ENCODE measurements at places on chromosomes 4 and X. TPM values are rescaled to one million over a fixed set of nuclear protein-coding genes. Genes with fewer than 3 reads are reported as not detected.

DNA sequence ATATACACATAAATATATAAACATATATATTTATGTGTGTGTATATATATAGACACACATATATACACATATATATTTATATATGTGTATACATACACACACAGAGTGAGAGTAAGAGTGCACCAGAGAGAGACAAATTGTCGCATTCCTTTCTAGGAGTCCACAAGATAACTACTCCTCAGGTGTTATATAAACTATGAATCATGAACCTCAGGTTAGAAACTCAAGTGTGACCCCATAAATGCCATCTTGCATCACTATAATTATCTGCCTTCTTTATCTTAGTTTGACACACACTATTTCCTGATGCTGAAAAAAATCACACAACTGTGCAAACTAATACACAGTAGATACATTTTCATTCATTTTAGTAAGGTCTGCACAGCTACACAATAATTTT is 135.2 kb downstream of the PPARGC1A start:
- no peaks in the 10 kb centered on the region for H3K36me3 ChIP-seq
- DNase-seq = no peak
- no peak overlapping the region for H3K27ac ChIP-seq
- no peaks in the 10 kb centered on the region for H3K4me1 ChIP-seq
- no peaks in the 10 kb centered on the region for H3K27me3 ChIP-seq

- no peak for DNase-seq
- no peak overlapping the region for H3K4me3 ChIP-seq
- H3K4me1 ChIP-seq = no peaks in the 10 kb centered on the region
- H3K27me3 ChIP-seq = no peaks in the 10 kb centered on the region
- no peak overlapping the region for H3K27ac ChIP-seq
These were observed 29.3 kb downstream of the SH3RF1 start for GRCh38 chr4:169241464-169241863.

- no peaks in the 10 kb centered on the region for H3K4me1 ChIP-seq
- H3K27me3 ChIP-seq = no peaks in the 10 kb centered on the region
- no peaks in the 10 kb centered on the region for H3K36me3 ChIP-seq
- H3K4me3 ChIP-seq = no peak overlapping the region
These were observed 51.0 kb upstream of the NHSL2 start for GRCh38 chrX:71859637-71860036.

The AFM gene
- total RNA-seq = not detected

The TCEAL9 gene
- total RNA-seq = 2.4 TPM

GRCh38 chr4:38495446-38495845 is 168.6 kb upstream of the KLF3 start:
- no peak for DNase-seq
- no peak overlapping the region for H3K4me3 ChIP-seq
- peaks cover 24% of the 10 kb centered on the region for H3K4me1 ChIP-seq
- no peaks in the 10 kb centered on the region for H3K36me3 ChIP-seq
- no peak overlapping the region for H3K27ac ChIP-seq

DNA sequence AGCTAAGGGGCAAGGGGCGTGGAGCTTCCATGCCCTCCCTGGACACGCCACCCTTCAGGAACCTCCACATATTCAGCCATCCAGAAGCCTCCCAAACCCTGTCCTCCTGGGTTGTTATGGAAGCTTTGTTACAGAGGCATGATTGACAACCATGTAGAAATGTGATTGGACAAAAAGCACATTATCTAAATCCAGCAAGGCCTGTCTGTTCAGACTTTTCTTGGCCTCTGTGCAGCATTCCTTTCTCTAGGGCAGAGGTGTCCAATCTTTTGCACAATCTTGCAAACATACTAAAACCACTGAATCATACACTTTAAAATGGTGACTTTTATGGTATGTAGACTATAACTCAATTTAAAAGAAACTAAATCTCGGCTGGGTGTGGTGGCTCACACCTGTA is 12.7 kb downstream of the STEEP1 start:
- H3K27me3 ChIP-seq = no peaks in the 10 kb centered on the region
- DNase-seq = no peak
- no peak overlapping the region for H3K27ac ChIP-seq
- H3K4me3 ChIP-seq = no peak overlapping the region

The TRMT10A gene
- total RNA-seq = 5.4 TPM

The ABCG2 gene
- 0.61 TPM for total RNA-seq

DNA sequence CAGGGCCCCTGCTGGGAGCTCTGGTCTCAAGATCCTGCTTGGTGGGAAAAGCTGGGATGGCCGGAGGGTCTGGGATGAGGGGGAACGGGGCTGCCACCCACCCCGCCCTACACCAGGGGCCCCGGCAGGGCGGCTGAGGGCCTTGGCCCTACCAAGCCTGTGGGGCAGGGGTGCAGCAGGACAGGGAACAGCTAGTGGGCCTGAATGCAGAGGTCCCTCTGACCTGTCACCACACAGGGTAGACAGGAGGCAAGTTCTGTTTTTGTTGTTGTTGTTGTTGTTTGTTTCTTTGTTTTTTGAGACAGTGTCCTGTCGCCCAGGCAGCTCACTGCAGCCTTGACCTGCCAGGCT is 332 bp upstream of the RENBP start:
- peaks cover 2% of the 10 kb centered on the region for H3K36me3 ChIP-seq
- no peak overlapping the region for H3K27ac ChIP-seq
- H3K4me3 ChIP-seq = no peak overlapping the region

DNA sequence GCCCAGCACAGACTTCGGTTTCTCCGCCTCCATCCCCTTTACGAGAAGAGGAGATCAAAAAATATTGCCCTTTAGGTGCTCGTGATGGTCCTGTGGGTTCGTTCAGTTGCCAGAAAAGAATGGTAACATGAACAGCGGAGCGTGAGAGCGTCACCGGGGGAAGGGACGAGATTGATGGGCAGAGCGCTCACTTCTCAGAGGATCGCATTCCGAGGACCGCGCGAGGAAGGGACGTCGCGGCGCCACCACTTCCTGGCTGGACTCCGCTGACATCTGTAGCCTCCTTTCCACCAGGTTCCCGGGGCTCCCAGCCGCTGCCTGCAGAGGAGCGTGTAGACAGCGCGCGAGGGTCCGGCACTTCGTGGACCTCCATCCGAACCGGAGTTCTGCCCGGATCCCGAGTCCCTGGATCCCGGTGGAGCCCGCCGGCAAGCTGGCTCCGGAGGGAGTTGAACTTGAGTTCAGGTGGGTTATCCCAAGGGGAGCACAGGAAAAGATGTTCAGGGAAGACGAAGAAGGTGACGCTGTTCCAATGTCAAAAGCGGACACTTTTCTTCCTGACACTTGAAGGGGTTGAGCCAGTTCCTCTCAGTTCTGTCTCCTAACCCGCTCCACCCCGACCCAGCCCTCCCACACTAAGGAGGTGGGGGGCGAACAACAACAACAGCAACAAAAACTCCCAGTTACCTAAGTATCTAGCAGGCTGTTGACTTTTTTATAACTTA is 484 bp downstream of the GALNTL6 start:
- no peak overlapping the region for H3K4me3 ChIP-seq
- H3K4me1 ChIP-seq = no peaks in the 10 kb centered on the region
- H3K27ac ChIP-seq = no peak overlapping the region
- no peak for DNase-seq
- H3K36me3 ChIP-seq = no peaks in the 10 kb centered on the region
- no peaks in the 10 kb centered on the region for H3K27me3 ChIP-seq

GRCh38 chr4:143375326-143376073 is 38.8 kb downstream of the GAB1 start:
- no peak overlapping the region for H3K27ac ChIP-seq
- no peaks in the 10 kb centered on the region for H3K4me1 ChIP-seq
- H3K4me3 ChIP-seq = no peak overlapping the region
- H3K36me3 ChIP-seq = no peaks in the 10 kb centered on the region
- H3K27me3 ChIP-seq = no peaks in the 10 kb centered on the region
- DNase-seq = no peak

- no peaks in the 10 kb centered on the region for H3K4me1 ChIP-seq
- H3K4me3 ChIP-seq = no peak overlapping the region
- DNase-seq = no peak
- no peak overlapping the region for H3K27ac ChIP-seq
- H3K27me3 ChIP-seq = no peaks in the 10 kb centered on the region
These were observed 205.7 kb downstream of the FAT4 start for GRCh38 chr4:125520258-125520990.

The IL15 gene
- total RNA-seq = 4.7 TPM

GRCh38 chr4:182189103-182189878 is 53.9 kb upstream of the TENM3 start:
- H3K4me1 ChIP-seq = no peaks in the 10 kb centered on the region
- no peaks in the 10 kb centered on the region for H3K27me3 ChIP-seq
- no peak overlapping the region for H3K4me3 ChIP-seq
- H3K27ac ChIP-seq = no peak overlapping the region
- no peaks in the 10 kb centered on the region for H3K36me3 ChIP-seq

DNA sequence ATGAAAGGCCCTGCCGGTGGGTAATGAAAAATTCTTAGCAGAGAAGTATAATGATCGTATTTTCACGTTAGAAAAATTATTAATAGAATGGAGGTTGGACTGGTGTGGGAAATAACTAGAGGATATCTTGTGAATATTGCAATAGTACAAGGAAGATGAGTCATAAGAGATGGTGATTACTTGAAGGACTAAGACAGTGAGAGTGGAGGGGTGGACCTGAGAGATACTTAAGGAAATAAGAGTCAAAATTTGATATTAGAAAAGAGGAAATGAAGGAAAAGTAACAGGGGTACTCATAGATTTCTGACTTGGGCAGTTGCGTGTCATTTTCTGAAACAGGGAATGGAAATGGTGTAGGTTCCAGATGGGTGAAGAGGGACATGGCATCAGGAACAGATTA is 1.7 kb upstream of the USP53 start:
- H3K36me3 ChIP-seq = no peaks in the 10 kb centered on the region
- no peak overlapping the region for H3K4me3 ChIP-seq
- no peaks in the 10 kb centered on the region for H3K27me3 ChIP-seq
- DNase-seq = no peak
- H3K27ac ChIP-seq = no peak overlapping the region

- H3K36me3 ChIP-seq = no peaks in the 10 kb centered on the region
- no peak overlapping the region for H3K4me3 ChIP-seq
- DNase-seq = no peak
These were observed 33.6 kb upstream of the KDR start for GRCh38 chr4:55158957-55159356.

The ZNF280C gene
- total RNA-seq = 4.9 TPM

The HDX gene
- 0.29 TPM for total RNA-seq

The ODAPH gene
- total RNA-seq = not detected

DNA sequence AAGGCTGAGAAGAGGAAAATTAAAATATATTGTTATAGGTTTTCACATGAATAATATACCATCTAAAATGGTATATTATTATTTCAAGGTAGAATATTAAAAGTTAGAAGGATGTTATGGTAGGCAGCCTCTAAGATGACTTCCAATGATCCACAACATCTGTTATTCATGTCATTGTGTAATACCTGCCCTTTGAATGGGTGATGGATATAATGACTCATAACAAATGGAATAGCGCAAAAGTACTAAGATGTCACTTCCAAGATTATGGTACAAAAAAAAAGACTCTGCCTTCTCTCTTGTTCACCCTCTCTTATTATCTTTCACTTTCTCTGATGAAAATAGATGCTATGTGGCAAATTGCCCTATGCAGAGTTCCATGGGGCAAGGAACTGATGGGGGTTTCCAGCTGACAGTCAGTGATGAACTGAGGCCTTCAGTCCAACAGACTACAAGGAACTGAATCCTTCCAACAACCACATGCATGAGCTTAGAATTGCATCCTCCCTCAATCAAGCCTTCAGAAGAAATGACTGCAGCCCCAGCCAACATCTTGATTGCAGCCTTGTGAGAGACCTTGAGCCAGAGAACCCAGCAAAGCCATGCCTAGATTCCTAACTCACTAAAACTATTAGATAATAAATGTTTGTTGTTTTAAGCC is 57.7 kb downstream of the HS6ST2 start:
- H3K27ac ChIP-seq = no peak overlapping the region
- H3K4me1 ChIP-seq = no peaks in the 10 kb centered on the region
- no peak for DNase-seq
- no peaks in the 10 kb centered on the region for H3K27me3 ChIP-seq
- no peak overlapping the region for H3K4me3 ChIP-seq

DNA sequence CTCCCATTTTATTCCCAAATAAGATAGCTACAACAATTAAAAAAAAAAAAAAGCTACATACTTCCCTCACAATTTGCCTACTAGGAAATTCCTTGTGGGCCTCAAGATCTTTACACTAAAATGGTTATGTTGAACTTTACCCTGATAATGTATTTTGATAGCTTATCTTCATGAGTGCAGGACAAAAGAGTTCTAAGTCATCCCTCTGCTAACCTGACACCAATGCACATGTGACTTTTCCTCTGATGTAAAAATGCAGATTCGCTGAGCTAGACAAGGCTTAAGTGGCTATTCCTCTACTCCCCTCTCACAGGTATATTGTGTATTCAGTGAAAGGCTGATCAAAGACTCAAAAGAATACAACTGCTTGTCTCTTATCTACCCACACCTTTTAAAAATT is 22.5 kb downstream of the ELF2 start:
- H3K27ac ChIP-seq = no peak overlapping the region
- no peak for DNase-seq
- no peak overlapping the region for H3K4me3 ChIP-seq
- H3K27me3 ChIP-seq = no peaks in the 10 kb centered on the region

The TRIM2 gene
- 11.9 TPM for total RNA-seq

- no peaks in the 10 kb centered on the region for H3K36me3 ChIP-seq
- DNase-seq = no peak
- peaks cover 7% of the 10 kb centered on the region for H3K4me1 ChIP-seq
- H3K27me3 ChIP-seq = no peaks in the 10 kb centered on the region
- peak overlapping the region; percentile 11 for H3K27ac ChIP-seq
These were observed 10.1 kb downstream of the GDPD2 start for GRCh38 chrX:70432936-70433847.

The GPR101 gene
- total RNA-seq = not detected

- no peak within 1 kb of the TSS for H3K27ac ChIP-seq
- no peak for DNase-seq
- H3K27me3 ChIP-seq = no peaks in the 10 kb centered on the region
- peak within 1 kb of the TSS; percentile 38 for H3K4me3 ChIP-seq
- no peaks in the 10 kb centered on the region for H3K36me3 ChIP-seq
These were observed at the start of gene INTU for GRCh38 chr4:127632420-127633403. INTU (plus strand) TSS chr4:127632957; CDS start chr4:127633035, 78 bp downstream.

DNA sequence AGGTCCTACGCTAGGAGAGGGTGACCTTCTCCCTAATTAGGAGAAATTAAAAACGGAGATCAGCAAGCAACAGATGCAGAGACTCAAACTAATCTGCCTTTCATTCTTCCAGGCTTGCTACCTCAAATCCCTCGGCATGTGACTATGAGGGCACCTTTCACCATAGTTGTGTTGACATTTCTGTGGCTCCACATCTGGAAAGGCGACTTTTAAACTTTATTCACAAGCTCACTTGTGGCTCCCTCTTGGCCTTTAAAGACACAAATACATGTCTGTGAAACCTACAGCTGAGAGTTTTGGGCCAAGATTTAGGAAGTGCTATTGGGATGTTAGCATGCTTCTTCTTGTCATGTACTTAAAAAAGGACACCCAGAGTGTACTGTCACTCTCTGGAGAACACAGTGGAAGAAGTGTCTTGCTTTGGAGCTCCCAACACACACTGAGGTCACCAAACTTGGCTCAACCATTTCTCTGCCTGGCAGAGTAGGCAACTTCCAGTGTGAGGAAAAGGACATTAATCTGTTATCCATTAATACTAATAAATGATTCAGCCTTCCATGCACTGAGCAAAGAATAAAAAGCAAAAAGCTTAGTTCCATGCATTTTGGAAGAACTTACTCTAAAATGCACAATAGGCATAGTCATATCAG is 60.1 kb downstream of the LDB2 start:
- no peaks in the 10 kb centered on the region for H3K4me1 ChIP-seq
- H3K27ac ChIP-seq = no peak overlapping the region
- no peak overlapping the region for H3K4me3 ChIP-seq
- no peaks in the 10 kb centered on the region for H3K27me3 ChIP-seq
- H3K36me3 ChIP-seq = no peaks in the 10 kb centered on the region

The CT47B1 gene
- total RNA-seq = not detected
